ENCODE measurements at places on chromosomes 5 and 9.

- no peak for DNase-seq
These were observed 480.8 kb upstream of the CCNG1 start for GRCh38 chr5:162956570-162956969.

DNA sequence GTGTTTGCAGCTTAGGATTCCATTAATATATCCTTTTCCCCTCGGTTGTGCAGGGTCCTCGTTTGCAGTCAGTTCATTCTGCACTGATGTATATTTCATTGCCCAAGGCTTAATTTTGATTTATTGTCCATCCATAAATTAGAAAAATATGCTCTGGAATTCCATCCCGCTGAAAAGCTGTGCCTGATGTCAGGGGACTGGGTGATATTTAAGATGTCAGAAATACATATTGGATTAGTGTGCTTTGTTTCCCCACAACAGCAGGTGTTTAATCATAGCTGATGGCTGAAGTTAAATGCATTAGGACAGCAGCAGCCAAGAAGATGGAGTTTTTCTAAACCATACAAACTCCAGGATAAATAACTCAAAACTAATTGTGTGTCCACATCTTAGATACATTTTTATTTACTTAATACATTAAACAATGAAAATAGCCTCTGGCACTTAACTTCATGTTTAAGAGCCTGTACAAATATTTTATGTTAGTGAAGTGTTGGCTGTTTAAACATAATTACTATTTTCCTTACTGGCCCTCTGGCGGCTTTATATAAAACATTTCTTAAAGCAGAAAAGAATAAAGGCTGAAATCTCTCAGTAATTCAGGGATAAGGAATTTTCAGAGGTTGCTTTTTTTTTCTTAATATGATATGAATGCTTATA, 170.4 kb upstream of the TBCA start:
- DNase-seq: no peak

GRCh38 chr9:1404940-1405339, 354.8 kb downstream of the DMRT2 start:
- no peak for DNase-seq

DNA sequence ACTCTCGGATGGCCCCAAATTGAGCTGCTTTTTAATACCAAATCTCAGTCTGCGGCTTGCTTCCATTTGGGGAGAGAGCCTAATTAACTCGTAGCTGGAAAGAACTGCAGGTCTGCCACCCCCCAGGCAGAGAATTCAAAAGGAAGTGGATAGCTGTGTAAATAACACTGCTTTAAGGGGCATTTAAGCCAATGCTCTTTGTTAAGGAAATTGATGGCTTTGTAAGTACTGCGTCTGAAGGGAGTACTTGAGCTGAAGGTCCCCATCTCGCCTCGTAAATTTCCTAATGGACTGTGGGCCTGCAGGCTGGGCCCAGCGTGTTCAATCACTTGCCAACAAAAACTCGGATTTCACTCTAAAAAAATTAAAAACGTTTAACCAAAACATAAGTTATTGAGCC, 132.7 kb downstream of the PAPPA start:
- peak; percentile 37 for DNase-seq

DNA sequence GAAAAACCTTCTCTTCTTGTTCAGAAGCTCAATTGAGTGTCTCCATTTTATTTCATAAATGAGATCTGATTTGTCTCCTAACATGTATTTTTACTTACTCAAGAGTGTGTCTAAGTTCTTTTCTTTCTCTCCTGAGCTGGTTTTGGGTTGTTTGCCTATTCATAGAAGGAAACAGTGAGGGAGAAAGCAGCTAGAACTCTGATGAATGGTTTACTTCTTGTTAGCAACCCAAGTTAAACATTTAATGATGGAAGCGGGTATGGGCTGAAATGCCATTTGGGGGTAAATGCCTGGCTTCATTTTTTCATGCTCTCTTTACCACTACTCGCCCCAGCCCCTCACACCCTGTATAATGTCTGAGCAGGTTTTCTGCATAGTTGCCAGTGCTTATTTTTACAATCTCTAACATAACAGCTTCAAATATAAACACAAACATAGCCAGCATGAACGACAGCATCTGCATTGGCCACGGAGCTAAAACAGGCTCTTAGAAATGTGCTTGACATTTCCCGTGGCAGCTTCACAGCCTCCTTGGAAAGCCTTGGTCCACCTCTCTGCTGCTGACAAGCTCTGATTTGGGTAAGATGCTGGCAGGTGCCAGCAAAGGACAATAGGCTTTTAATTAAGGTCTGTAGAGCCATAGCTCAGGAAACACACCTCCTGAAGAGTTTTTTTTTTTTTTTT, 321.1 kb downstream of the ARHGEF28 start:
- DNase-seq: no peak

- no peak for DNase-seq
These were observed 44.7 kb upstream of the TMEM215 start for GRCh38 chr9:32738501-32739172.

- no peak for DNase-seq
These were observed 6.3 kb downstream of the PDE6A start for GRCh38 chr5:149938279-149938678.

- peak; percentile 33 for DNase-seq
These were observed 171.2 kb downstream of the CWC27 start for GRCh38 chr5:64939772-64940510.

DNA sequence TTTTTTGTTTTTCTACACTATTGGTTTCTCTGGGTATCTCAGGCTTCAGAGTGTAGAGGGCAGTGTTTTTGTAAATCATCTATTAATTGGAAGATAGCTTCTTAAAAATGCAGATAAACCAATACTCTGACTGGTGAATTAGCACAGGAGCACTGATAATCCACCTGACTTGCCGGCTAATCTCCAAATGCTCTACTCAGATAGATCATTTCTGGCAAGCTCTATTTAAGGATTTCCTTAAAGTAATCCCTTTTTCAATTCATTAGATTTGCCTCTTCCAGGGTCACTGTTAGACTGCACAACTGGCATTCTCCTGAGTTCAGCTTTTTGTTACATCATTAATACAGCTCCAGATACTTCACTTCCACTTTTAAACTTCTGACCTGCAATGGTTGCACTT, 1390.3 kb upstream of the NUDT12 start:
- no peak for DNase-seq

DNA sequence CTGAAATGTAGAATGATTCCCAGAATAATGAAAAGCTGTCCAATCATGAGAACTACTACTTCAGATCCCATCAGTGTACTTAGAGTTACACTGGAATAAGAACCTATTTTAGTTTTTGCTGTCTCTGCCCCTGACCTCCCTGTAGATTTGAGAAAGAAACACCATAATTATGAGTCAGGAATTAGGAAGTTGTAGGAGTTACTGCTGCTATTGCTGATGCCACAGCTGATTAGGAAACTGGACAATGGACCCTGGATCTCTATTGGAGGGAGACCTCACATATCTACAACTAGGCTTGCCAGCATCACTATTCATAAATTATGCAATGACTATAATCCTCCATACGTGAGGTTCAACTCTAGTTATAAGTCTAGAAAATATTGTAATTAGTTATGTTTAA, 48.8 kb upstream of the EDIL3 start:
- DNase-seq: no peak

- DNase-seq: no peak
These were observed 6.6 kb upstream of the PTGS1 start for GRCh38 chr9:122364117-122364782.

GRCh38 chr5:69007726-69008368, 86.0 kb upstream of the SLC30A5 start:
- peak; percentile 71 for DNase-seq

DNA sequence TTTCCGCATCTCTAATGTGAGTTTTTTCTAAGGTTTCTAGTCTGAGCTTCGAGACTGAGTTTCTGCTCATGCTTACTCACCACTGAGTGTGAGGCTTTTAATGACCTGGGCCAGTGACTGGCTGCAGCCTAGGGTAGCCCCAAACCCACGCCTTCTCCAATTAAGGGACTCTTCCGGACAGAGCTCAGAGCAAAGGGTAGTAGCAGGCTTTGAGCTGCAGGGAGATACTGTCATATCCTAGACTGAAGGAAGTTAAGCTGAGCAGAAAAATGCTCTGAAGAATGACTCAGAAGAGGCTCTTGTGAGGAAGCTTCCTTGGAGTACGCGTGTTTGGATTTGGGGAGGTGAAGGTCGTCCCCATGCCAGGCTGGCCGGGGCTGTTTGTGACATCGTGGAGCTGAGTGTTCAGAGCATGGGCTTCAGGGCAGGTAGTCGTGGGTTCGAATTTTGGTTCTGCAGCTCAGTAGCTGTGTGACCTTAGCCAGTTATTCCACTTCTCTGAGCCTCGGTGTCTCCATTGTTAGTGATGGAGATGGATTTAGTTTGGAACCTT, 3.5 kb downstream of the USP20 start:
- DNase-seq: no peak

GRCh38 chr9:120737416-120738165, 23.3 kb upstream of the MEGF9 start:
- no peak for DNase-seq

- no peak for DNase-seq
These were observed 17.2 kb upstream of the EFNA5 start for GRCh38 chr5:107687937-107688336.

DNA sequence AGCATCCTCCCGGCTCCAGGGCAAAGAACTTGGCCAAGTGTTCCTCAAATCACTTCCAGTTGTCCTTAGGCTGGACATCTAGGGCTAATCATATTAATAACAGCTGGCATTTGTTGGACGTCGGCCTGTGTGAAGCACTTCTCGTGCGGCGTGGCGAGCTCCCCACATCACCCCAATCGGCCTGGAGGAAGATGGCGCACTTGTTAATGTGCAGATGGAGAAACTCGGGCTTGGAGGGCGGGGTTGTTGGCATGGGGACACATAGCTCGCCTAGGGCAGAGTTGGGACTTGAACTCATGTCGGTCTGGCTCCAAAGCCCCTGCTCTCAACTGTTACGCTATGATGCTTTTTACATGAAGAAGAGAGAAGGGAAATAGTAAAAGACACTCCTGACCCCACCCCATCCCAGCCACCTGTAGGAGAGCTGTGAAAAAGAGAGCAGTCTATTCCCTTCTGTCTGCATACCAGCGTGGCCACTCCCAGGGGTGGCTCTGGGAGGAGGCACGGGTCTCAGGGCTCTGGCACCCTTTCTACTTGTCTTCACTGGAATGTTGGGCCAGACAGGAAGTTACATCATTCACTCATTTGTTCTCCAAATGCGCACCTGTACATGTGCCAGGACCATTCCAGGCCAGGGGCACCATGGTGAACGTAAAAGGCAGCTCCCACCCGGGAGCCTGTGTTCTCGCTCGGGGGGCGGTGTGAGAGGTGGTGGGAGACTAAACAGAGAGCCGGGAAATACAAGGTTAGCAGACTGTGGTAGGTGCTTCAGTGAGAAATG, 12.8 kb upstream of the NUP214 start:
- DNase-seq: no peak

GRCh38 chr9:136711751-136712689, at the start of gene DIPK1B:
Gene DIPK1B, plus strand, starts transcription at chr9:136712572. Its CDS starts 94 bp downstream, at chr9:136712666.
- no peak for DNase-seq

GRCh38 chr9:10248890-10249289, 363.9 kb downstream of the PTPRD start:
- DNase-seq: no peak

GRCh38 chr5:131810510-131811249, 13.9 kb upstream of the FNIP1 start:
- DNase-seq: no peak
